ENCODE measurements at places on chromosomes 2 and 18.

GRCh38 chr2:144370937-144371584, 148.9 kb downstream of the ZEB2 start:
- DNase-seq: no peak

DNA sequence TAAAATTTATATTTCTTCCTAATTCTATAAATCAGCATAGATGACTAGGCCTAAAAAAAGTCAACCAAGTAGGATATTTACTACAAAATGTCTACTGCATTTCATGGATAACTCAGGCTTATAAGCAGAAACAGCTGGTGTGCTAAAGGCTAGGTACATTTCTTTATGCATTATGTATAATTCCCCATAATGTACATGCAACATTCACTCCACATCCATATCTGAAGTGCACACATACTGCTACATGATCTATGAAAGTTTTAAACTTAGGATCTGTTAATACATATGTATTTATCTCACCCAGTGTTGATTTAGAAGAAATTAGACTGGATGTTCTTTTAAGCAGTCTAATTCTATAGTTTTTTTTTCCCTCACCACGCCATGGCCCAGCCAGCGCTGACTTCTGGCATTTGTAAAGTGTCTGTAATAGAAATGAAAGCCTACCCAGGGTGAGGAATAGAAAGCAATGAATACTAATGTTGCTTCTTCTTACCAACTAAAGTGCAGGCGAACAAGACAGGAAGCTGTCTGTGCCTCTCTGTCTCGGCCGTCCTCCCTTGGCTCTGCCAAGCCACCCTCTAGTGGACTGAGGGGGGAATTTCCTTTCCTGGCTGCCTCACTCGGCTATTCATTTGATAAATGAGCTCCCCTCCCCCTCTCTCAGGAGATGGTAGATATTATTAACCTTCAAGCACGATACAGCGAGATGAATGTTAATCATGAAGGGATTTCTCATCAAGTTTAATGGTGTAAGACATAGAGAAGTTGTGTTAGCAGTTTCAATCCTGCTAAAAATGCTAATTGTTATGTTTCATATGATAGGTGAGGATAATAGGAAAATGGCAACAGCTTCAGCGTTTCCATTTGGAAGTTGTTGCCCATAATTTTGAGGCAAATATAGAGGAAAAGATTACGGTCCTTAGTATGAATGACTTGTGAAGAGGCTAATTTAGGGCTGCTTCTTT, 384.5 kb downstream of the MTX2 start:
- peak; percentile 47 for DNase-seq

GRCh38 chr18:43651057-43651456, 373.8 kb upstream of the SYT4 start:
- no peak for DNase-seq

- DNase-seq: no peak
Observed at GRCh38 chr18:76455003-76455676, 39.9 kb downstream of the ZNF516 start.

GRCh38 chr2:196266351-196266750, 95.0 kb upstream of the STK17B start:
- DNase-seq: no peak

- no peak for DNase-seq
Observed at GRCh38 chr2:219272995-219273394, 6.2 kb upstream of the DNAJB2 start.

DNA sequence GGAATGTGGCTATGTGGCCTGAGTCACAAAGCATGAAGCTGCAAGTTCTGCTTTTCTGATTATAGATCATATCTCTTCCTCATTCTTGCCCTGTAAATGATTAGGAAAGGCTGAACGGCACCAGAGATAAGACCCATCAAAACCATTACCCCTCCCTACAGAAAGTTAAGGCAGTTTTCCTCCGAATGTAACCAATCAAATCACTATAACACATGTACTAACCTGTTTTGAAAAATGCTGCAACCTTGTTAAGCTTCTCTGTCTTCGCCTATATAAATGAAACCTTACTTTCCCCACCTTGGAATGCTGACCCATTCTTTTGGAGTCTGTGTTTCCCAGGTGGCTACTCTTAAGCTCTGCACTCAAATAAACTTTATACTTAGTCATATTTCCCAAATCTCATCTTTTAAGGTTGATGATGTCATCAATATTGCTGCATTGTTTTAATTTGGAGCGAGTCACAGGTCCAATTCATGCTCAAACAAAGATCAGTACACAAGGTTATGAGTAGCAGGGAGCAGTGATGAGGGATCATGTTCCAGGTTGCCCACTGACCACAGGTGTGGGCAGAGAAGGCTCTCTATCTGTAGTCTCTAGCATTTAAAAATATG, 662.3 kb downstream of the IRS1 start:
- no peak for DNase-seq

- peak; percentile 94 for DNase-seq
Observed at GRCh38 chr2:231926180-231926741, at the start of gene NPPC. Gene NPPC (minus strand): TSS chr2:231926396. CDS start chr2:231926249, 147 bp downstream.

DNA sequence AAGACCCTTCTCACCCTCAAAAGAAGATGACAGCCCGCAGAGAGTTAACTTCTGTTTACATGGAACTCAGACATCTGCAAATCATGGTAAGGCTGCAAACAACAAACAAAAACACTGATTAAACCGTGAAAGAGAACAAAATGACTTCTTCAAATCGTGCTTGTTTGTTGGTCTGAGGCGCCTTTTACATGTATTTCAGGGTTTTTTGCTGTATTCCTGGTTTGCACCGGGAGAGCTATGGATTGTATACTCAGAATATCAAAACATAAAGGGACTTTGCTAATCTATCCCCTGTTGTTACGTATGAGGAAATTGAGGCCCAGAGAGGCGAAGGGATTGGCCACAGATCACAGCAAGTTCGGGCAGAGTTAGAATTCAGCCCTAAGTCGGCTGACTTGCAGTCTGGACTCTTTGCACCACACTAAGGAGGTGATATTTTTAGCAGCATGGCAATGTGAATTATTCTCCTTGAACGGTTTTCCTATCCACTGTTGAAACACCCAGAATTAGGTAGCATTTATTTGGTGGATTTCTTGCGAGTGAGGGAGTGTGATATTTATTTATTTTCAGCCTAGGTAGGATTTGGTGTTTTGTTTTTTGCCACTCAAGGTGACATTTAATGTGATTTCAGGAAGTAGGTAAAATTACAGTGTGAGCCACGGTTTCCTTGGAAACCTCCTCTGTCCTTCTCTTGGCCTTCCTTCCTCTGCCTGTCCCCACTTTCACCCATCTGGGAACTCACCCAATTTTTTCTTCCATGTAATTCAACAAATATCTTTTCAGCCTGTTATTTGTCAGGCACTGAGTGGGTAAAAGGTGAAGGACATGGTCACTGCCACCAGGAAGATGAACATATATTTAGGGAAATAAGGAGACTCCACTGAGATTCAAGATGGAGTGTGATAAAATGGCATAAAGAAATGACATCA, 980 bp upstream of the PDE6D start:
- DNase-seq: no peak

DNA sequence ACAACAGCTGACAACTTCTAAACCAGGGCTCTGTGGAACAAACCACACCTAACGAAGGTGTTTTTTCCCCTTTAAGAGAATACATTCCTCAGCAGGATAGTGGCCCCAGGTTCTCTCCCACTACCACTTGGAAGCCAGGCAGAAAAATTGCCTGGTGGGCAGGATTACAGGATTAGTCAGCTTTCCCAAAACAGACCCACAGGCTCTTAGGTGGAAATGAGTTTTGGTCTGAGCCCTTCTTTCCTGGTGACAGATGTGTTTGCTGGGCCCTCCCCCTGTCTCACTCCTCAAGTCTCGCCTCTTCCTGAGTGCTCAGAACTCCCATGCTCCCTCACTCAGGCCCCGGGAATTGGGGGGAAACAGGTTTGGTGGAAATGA, 139.4 kb upstream of the HAAO start:
- DNase-seq: no peak

DNA sequence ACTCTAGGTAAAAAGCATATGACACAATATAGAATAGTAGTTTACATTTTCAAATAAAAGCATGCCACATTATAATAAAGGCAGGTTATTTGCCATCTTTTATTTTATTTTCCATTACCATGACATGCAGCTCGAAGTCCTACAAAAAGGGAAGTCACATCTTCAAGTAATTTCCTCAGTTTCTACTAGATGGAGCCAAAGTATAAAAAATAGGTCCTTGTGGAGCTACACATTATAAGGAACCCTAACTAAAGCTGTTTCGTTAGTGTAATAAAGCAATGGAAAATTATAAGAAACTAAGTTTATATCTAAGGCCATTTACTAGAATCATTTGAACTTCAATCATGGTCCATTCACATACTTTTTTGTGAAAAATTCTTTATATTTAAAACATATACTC, 674.5 kb downstream of the KCNJ3 start:
- no peak for DNase-seq

- no peak for DNase-seq
Observed at GRCh38 chr2:82089518-82089917, 1785.0 kb upstream of the LRRTM1 start.

- DNase-seq: no peak
Observed at GRCh38 chr2:96928277-96928781, 58.1 kb downstream of the FAM178B start.

DNA sequence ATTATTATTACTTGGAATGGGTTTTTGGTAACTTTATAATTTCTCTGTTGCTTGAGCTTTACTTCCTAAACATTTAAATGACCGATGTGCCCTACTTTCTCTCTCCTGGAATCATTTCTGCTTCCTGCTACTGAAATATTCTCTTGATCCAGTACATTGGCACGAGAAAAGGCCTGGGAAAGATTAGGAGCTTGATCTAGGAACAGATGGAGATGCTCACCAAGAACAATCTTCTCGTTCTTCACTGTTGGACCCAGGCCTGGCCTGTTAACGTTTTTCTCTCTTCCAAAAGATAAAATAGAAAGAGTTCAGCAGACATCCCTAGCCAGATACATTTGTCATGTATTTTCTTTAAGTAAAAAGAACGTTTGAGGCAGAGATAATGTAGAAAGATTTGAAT, 1356.8 kb upstream of the CRIM1 start:
- DNase-seq: no peak

DNA sequence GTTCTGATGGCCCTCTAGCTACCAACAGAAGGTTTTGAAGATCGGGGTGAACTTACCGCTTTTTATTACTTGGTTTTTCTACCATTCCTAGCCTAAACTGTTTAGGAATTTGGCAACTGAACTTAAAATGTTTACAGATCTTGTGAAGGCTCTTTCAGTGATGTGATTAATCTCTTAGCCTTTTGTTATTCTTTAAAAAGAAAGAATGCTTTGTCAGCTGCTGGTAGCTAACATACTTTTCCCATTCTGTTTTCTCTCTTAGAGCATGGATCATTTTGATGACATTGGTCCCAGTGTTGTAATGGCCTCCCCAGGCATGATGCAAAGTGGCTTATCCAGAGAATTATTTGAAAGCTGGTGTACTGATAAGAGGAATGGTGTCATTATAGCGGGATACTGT, 18.1 kb downstream of the CPSF3 start:
- no peak for DNase-seq

GRCh38 chr18:61133783-61134182, 199.4 kb upstream of the CDH20 start:
- no peak for DNase-seq

- no peak for DNase-seq
Observed at GRCh38 chr2:23745726-23746105, 181.2 kb downstream of the ATAD2B start.

- no peak for DNase-seq
Observed at GRCh38 chr2:181362561-181362960, 94.6 kb upstream of the ITGA4 start.

GRCh38 chr2:226887940-226888339, 52.1 kb downstream of the RHBDD1 start:
- DNase-seq: no peak

DNA sequence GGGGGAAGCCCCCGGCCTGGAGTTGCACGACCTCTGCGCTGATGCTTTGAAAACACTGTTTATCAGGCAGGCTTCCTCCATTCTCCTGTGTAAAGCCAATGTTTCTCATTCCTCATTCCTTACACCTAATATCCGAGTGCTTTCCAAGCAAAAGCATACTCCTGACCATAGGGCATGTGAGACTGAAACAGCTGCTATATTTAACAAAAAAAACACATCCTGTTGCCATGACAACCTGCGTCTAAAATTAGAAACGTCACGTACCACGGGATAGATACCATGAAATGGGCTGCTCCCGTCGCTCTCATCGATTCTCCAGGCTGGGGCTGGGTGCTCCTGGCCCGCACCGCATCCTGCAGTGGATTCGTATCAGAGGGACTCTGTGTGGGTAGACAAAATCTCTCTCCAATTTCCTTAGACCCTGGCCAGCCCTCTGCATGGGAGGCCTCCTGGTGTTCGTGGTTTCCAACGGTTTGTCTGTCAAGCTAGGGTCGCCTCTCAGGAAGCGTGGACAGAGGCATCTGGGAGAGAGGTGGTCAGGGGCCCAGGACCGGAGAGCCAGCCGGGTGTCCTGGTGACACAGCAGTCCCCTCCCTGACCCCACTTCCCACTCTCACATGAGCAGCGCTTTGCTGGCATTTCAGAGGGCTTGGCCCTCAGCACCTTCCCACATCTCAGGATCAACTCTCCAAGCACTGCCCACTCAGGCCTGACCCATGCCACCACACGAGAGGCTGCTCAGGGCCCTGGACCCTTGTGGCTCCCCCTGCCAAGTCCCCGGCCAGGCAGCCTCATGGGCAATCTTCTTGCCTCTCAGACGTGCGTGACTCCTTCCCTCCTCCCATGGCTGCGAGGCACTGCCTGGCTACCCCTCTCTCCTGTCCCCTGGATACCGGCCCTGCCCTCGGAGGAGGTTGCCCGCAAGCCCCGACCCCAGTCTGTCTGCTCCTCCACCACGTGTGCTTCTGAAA, 268.1 kb downstream of the NDUFA10 start:
- no peak for DNase-seq

GRCh38 chr2:43011158-43011491, 215.3 kb downstream of the ZFP36L2 start:
- DNase-seq: no peak

- no peak for DNase-seq
Observed at GRCh38 chr18:49926106-49926745, 112.9 kb upstream of the ACAA2 start.

DNA sequence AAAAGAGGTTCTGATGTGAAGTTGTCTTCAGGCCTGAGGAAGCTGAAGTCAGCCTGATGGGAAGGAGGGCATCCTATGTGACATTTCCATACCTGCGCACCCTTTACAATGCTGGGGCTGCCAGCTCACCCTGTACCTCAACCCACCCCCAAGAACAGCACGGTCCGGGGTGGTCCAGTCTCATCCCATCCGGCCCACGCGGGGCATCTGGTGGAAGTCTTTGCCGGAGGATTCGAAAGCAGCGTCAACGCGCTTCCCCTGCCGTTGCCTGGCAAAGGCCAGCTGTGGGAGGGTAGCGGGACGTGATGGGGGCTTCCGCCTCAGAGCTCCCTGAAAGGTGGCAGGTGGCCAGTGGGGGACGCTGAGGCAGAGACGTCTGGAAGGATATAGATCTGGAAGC, 113.6 kb upstream of the ANKRD30BL start:
- DNase-seq: no peak

DNA sequence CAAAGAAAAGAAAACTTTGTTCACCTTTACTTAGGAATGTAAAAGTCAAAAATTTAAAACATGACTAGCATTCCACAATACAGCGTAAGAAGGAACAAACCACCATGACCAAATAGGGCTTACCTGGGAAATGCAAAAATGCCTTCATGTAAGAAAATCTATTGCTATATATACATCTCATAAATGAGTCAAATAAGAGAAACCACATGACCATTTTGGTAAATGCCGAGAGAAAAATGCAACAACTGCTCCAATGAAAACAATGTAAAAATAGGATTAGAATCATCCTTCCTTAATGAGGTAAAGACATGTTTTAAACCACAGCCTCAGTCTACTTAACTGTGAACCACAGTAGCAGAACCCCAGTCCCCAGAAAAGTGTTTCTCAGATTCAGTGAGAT, 49.4 kb downstream of the TGOLN2 start:
- no peak for DNase-seq

GRCh38 chr18:49212819-49213218, 247.6 kb downstream of the DYM start:
- DNase-seq: no peak

All from H7 (cell line).